T-cell (primary cell): ENCODE measurements at places on chromosomes 7 and 10.
A peak's percentile ranks its signal among the peaks of the same experiment; 100 is the strongest.

DNA sequence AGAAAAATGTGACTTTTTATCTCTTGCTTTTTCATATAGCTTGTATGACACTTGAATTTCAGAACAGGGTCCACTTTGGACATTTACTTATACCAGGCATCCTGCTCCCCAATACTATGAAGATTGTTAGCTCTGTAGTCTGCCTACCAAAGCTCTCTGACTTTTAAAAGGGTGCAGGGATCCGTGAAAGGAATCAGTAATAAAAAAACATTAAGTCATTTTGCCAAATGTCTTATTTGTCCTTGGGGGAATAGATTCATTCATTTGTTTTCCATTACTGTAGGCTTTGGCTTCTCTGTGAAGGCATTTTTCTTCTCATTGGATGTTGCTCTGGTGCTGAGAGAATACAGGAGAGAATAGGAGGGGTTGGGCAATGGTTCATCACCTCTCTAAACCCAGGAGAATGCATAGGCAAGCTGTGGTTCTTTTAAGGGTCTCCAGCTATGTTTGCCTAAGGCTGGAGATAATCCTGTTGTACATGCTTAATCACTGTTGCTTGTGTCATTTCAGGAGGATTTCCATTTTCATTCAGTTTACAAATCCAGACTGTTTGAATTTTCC is 103.5 kb downstream of the SRI start:
- H3K27ac ChIP-seq, result no peak overlapping the region
- no peaks in the 10 kb centered on the region for H3K36me3 ChIP-seq
- H3K4me3 ChIP-seq, result no peak overlapping the region

- DNase-seq, result no peak
- peaks cover 8% of the 10 kb centered on the region for H3K4me1 ChIP-seq
- no peak overlapping the region for H3K27ac ChIP-seq
- H3K27me3 ChIP-seq, result no peaks in the 10 kb centered on the region
These were observed 91.2 kb downstream of the DNAJB6 start for GRCh38 chr7:157427811-157428553.

DNA sequence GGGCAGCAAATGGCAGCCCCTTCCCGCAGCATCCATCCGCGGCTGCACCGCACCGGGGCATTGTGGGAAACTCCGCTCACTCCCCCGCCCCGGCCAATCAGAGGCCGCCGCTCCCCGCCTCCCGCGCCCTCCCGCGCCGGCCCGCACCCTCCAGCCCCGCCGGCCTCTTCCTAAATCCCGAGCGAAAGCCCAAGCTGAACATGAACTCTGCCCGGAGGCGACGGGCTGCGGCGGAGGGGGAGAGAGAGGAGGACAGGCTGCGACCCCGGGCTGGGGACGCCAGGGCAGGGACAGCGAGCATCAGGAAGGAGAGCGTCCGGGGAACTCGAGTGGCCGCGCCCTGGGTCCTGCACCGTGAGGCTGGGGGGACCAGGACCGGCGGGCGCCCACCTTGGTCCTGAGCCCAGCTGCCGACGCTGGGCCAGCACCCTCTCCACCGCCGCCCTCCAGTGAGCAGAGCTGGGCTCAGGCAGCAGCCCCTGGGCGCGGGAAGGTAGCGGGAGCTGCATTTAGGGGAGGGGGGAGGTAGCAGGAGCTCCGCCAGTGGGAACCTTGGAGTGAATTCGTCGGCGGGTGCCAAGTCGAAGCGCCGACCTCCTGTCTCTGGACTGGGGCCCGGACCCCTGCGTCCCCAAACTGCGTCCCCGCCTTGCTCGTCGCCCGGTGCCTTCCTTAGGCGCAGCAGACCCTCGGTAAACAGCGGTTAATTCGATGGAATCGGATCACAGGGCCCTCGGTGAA is at the start of gene DGKI:
Gene DGKI (minus strand): TSS at position 148 of the 741 bp plus-strand sequence.
- DNase-seq, result no peak
- peaks cover 13% of the 10 kb centered on the region for H3K4me1 ChIP-seq
- H3K27me3 ChIP-seq, result peaks cover 8% of the 10 kb centered on the region
- H3K36me3 ChIP-seq, result no peaks in the 10 kb centered on the region
- peak within 1 kb of the TSS; percentile 11 for H3K4me3 ChIP-seq

GRCh38 chr7:39153647-39154046 is 175.9 kb downstream of the POU6F2 start:
- H3K27ac ChIP-seq, result no peak overlapping the region
- DNase-seq, result no peak

GRCh38 chr10:78471326-78471722 is 437.7 kb downstream of the RPS24 start:
- H3K36me3 ChIP-seq, result no peaks in the 10 kb centered on the region
- H3K4me3 ChIP-seq, result no peak overlapping the region
- DNase-seq, result no peak
- no peak overlapping the region for H3K27ac ChIP-seq
- H3K27me3 ChIP-seq, result peaks cover 2% of the 10 kb centered on the region

GRCh38 chr7:40611095-40611871 is 476.5 kb downstream of the SUGCT start:
- no peak for DNase-seq
- H3K4me3 ChIP-seq, result no peak overlapping the region
- H3K36me3 ChIP-seq, result no peaks in the 10 kb centered on the region
- H3K4me1 ChIP-seq, result no peaks in the 10 kb centered on the region

GRCh38 chr10:11396311-11396955 is 215.0 kb downstream of the USP6NL start:
- no peaks in the 10 kb centered on the region for H3K27me3 ChIP-seq
- peaks cover 17% of the 10 kb centered on the region for H3K4me1 ChIP-seq

GRCh38 chr7:877312-878232 is 1.2 kb downstream of the GET4 start:
- H3K4me3 ChIP-seq, result peak overlapping the region; percentile 57
- peak overlapping the region; percentile 85 for H3K27ac ChIP-seq
- peaks cover 8% of the 10 kb centered on the region for H3K4me1 ChIP-seq
- peaks cover 11% of the 10 kb centered on the region for H3K36me3 ChIP-seq
